Pulmonary artery endothelial cell (primary cell): ENCODE measurements at places on chromosomes 3 and 15.
A peak's percentile ranks its signal among the peaks of the same experiment; 100 is the strongest.

DNA sequence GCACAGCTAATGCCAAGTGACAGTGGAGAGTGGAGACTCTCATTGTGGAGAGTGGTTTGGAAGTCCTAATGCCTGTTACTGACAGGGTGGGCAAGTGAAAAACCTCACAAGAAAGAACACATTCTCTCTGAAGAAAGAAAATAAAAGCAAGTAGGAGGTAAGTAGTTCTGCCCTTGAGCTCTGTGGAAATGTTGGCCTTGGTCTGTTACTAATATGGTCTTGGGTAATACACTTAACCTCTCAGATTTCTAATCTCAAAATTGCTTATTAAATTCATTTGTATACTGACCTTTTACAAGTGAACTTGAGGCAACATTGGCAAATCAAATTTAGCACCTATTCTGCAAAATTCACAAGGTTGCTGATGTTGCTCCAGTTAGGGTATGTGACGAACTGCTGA lies 291.6 kb upstream of the CBLB start:
- DNase-seq, result no peak

DNA sequence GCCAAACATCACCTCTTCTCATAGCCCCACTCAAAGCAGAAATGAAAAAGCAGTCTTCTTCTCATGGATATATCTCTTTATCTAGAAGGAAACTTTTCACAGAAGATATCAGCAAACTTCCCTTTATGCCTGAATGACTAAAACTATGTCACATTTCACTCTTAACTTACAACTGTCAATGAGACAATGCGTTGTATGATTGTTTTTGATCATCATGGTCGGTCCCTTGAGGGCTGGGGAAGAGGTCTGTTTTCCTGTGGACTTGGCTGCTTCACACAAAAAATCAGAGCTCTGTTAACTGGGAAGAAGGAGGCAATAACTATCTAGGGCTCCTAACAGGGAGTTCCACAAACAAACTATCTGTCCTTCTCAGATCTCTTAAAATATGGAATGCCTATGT lies 5.1 kb downstream of the NLGN1 start:
- DNase-seq, result no peak

DNA sequence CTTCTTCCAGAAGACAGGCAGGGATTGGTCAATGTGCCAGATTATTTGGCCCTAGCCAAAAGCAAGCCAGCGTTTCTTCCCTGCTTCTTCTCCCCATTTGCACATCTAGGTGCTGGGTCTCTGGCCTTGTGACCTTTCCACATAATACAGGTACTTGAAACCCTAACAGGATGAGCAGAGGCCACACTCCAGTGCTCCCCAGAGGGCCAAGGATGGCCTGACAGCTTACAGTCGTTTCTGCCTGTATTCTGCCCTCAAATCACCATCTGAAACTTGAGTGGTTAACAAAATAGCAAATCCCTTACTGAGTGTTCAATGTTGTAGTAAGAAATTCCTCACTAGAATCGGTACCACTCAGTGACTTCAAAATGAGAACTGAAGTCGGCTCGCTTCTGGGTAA lies 29.1 kb downstream of the MKRN2 start:
- DNase-seq, result no peak

GRCh38 chr15:38708672-38709180 lies 144.1 kb upstream of the RASGRP1 start:
- DNase-seq, result no peak

- DNase-seq, result no peak
Measured at GRCh38 chr3:13565581-13566452, 16.9 kb downstream of the FBLN2 start.

DNA sequence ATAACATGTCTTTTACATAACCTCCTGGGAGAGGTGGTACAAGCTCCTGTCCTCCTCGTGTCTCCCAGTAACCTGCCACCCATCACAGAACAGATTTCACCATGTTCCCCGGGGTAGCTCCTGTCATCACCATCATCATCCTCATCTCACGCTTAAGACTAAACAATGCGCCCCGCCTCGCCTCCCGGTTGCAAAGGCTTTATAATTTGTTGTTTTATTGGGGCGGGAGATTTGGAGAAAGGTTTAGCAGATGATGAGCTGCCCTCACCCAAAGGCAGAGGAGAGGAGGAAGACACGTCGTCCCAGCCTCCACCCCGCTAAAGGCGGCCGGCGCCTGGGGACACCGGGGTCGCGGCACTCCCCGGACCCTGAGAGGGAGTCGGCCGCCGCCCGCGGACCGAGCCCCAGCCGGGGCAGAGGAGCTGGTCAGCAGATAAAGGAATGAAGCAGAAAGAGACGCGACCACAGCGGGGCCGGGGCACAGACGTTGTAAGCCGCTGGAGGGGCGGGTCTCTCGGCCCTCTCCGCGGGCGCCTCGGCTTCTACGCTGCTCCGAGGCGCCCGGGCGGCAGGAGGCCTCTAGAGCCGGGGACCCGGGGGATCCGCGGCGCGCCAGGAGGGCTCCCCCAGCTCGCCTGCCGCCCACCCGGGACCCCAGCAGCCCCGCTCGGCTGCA lies 589 bp downstream of the HERC1 start:
- DNase-seq, result no peak

- DNase-seq, result no peak
Measured at GRCh38 chr3:74624301-74624700, 9.8 kb upstream of the CNTN3 start.

GRCh38 chr15:83365370-83365938 lies 81.0 kb upstream of the BNC1 start:
- no peak for DNase-seq

DNA sequence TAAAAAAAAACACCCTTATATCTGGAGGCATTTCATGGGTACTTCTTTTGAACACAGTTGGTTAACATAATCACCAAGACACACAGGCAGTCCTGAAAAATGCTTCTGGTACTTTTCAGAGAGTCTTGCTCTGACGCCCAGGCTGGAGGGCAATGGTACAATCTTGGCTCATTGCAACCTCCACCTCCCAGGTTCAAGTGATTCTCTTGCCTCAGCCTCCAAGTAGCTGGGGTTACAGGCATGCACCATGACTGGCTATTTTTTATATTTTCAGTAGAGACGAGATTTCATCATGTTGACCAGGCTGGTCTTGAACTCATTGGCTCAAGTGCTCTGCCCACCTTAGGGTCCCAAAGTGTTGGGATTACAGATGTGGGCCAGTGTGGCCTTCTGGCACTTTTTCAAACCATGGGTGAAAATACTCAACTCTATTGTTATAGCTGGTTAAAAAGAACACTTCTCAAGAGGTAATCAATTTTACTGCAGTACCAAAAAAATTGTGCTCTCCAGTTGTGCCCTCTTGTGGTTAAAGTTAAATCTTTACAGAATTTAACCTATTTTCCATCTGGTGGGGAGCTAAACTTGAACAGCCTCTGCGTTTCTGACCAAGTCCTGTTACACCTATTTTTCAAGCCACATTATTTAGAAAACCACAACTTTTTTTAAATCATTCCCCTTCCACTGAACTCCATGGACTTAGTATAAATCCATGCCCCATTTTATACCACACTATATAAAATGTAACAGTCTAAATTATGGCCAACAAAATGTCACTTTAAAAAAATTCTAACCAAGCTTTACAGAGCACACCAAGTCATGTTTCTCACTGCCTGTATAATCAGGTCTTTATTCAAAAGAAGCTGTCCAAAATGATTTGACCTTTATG lies 1.2 kb upstream of the SNAPC5 start:
- no peak for DNase-seq

- DNase-seq, result no peak
Measured at GRCh38 chr15:87589134-87589533, 667.4 kb downstream of the NTRK3 start.

- no peak for DNase-seq
Measured at GRCh38 chr15:66021496-66022162, 152.3 kb downstream of the RAB11A start.

DNA sequence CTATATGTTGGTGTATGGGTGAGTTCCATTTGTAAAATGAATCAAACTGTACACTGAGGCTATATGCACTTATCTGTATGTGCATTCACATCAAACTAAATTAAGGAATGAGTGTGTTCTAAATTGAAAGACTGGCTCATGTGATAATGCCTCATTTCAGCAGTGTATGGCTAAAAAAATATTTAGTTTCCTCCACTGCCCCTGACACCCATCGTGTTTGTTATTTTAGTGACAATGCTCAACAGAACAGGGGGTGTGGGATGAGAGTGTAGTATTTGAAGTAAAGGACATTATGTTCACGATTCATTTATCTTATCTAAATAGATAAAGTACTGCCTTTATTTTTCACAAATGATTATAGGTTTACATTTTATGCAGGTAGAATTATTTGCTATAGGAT lies 301.1 kb upstream of the ARPP21 start:
- DNase-seq, result no peak

- peak; percentile 24 for DNase-seq
Measured at GRCh38 chr15:98518823-98519561, 129.3 kb upstream of the IGF1R start.

- no peak for DNase-seq
Measured at GRCh38 chr3:54965746-54966145, 37.9 kb upstream of the LRTM1 start.

GRCh38 chr15:39400821-39401550 lies 179.9 kb upstream of the THBS1 start:
- DNase-seq, result no peak
